ENCODE measurements at places on chromosomes 16 and 17.

- H3K27ac ChIP-seq, result no peak overlapping the region
- H3K36me3 ChIP-seq, result no peaks in the 10 kb centered on the region
- peaks cover 11% of the 10 kb centered on the region for H3K4me1 ChIP-seq
- H3K27me3 ChIP-seq, result no peaks in the 10 kb centered on the region
Observed at GRCh38 chr17:62751060-62751691, 56.9 kb downstream of the MARCHF10 start.

DNA sequence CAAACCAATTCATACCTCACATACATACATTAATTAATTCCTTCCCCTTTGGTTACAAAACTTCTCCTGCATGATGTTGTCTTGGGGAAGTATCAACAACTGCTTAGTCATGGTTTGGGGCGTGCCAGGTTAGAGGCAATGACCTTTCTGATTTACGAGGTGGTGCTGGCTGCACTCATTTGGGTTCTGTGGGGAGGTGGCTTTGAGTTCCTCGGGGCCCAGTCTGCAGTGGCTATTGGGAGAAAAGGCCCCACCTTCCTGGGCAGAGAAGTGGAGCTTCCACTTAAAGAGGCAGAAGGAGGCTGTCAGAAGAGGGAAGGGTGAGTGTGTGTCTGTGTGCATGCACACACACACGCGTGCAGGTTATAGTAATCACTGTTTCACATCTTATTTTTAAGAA is 10.2 kb upstream of the ETV4 start:
- peaks cover 16% of the 10 kb centered on the region for H3K4me1 ChIP-seq
- peak; percentile 87 for DNase-seq
- H3K36me3 ChIP-seq, result no peaks in the 10 kb centered on the region
- no peaks in the 10 kb centered on the region for H3K27me3 ChIP-seq
- no peak overlapping the region for H3K4me3 ChIP-seq

DNA sequence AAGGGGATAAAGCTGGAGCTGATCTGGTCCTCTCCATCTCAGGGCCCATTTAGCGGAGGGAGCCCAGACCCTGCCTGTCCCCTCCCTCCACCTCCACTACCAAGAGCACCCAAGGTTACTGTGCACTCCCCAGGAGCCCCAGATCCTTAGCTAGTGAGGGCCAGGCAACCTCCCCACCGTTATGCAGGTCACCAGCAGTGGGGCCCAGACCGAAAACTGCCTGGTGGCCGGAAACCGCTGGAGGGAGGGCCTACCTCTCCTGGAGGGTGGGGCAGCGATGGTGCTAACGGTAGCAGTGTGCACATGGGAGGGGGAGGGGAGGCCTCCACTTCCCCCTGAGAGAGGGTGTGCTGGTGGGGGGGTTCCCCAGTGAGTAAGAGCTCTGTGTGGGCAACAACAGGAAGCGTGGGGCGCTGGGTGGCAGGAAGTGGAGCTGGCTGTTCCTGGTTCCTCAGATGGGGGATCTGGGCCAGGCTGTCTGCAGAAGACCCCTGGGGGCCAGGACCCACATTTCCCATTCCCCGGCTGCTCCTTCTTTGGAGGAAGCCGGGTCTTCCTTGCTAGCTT is 4.4 kb downstream of the FMNL1 start:
- H3K36me3 ChIP-seq, result no peaks in the 10 kb centered on the region
- peaks cover 73% of the 10 kb centered on the region for H3K4me1 ChIP-seq
- peak overlapping the region; percentile 79 for H3K27ac ChIP-seq
- DNase-seq, result no peak
- no peak overlapping the region for H3K4me3 ChIP-seq
- no peaks in the 10 kb centered on the region for H3K27me3 ChIP-seq

DNA sequence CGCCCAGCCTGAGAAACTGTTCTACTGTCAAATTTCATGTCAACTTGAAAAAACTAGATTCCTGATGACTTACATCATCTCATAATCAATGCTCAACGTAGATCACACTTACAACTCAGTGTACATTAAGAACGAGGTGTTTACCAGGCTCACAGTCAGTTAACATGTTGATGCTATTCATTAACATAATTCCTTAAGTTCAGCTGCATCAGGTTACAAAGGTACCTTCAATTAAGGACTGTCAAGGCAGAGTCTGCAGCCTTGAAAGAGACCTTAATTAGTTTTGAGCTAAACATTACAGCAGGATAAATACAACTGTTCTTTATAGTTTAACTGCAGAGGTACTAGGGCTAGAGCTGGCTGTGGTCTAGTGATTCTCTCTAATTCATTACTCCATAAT is 1.9 kb downstream of the GNA13 start:
- no peak overlapping the region for H3K27ac ChIP-seq
- peaks cover 30% of the 10 kb centered on the region for H3K36me3 ChIP-seq
- peak; percentile 46 for DNase-seq
- no peaks in the 10 kb centered on the region for H3K27me3 ChIP-seq

- no peaks in the 10 kb centered on the region for H3K36me3 ChIP-seq
- no peak for DNase-seq
- H3K4me1 ChIP-seq, result no peaks in the 10 kb centered on the region
- no peak overlapping the region for H3K27ac ChIP-seq
- no peaks in the 10 kb centered on the region for H3K27me3 ChIP-seq
Observed at GRCh38 chr17:5211458-5211857, 19.8 kb upstream of the ZNF594 start.

Data from PC-3 (cell line).